Breast epithelium (tissue), 4 donors: ENCODE measurements at places on chromosomes 4 and X. TPM values are rescaled to one million over a fixed set of nuclear protein-coding genes. Genes with fewer than 3 reads are reported as not detected.
A peak's percentile ranks its signal among the peaks of the same experiment; 100 is the strongest.

DNA sequence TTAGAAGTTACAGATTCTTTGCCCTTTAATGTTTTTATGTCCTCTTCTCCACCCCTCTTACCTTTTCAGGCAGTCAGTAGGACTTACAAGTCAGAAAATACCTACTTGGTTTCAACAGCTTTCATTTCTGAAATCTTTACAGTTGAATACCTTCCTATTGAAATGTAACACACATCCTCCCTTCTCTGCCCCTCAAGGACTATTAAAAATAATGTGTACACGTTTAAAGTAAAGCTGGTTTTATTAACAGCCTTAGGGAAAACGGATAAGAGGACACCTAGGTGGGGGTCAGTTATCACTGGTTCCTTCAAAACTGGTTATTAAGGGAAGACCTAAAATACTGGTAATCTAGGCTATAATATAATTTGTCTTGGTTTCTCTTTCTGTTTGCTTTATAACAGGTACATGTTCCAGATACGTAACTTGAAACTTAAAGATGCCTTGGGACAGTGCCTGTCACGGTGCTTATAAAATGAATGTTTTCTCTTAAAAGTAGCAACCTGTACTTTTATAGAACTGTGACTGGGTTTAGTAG is 1.8 kb downstream of the CCSER1 start:
- DNase-seq = no peak
- peak overlapping the region; percentile 89 for H3K4me3 ChIP-seq
- no peaks in the 10 kb centered on the region for H3K4me1 ChIP-seq
- H3K27ac ChIP-seq = peak overlapping the region; percentile 95
- H3K36me3 ChIP-seq = no peaks in the 10 kb centered on the region

DNA sequence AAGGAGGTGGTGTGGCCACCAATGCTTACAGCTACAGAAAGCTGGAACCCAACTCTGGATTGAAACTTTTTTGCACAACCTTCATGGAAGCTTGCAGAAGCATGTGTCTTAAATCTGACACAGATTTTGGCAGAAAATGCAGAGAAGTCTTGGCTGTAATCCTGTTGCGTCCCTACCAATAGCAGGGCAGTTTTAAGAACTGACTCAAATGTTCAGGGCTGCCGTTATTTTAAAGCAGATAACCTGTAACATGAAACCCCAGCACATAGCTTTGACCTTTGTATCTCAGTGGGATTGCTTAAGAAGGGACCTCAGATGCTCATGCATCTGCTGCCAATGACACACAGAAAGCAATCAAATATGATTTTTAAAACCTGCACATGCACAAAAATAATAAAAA is at the start of gene VEGFD:
VEGFD (minus strand) TSS at position 110 of the 400 bp plus-strand sequence. CDS start 467 bp downstream, outside the sequence.
- no peaks in the 10 kb centered on the region for H3K36me3 ChIP-seq
- H3K4me3 ChIP-seq = peak within 1 kb of the TSS; percentile 6
- DNase-seq = no peak
- no peaks in the 10 kb centered on the region for H3K27me3 ChIP-seq
- no peaks in the 10 kb centered on the region for H3K4me1 ChIP-seq

GRCh38 chr4:150126864-150127203 is 48.6 kb downstream of the DCLK2 start:
- no peaks in the 10 kb centered on the region for H3K36me3 ChIP-seq
- DNase-seq = no peak
- H3K4me1 ChIP-seq = no peaks in the 10 kb centered on the region
- H3K27me3 ChIP-seq = no peaks in the 10 kb centered on the region
- no peak overlapping the region for H3K4me3 ChIP-seq

DNA sequence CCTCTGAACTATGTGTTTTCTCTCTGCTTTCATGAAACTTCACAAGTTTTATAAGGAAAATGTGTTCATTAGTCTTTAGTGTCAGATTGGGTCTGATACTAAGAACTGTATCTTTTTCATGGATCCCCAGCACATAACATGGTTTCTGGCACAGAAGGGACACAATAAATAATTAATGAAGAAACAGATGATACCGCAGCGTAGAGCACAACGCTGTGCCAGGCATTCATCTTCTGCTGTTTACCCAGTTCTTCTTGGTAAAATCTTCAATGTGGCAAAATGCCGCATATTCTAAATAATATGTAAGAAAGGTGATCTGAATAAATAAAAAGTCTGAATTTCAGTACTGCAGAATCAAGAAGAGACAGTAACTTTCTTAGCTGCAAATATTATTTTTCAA is 12.3 kb downstream of the SCARB2 start:
- no peaks in the 10 kb centered on the region for H3K27me3 ChIP-seq
- DNase-seq = no peak
- H3K27ac ChIP-seq = peak overlapping the region; percentile 85
- no peaks in the 10 kb centered on the region for H3K36me3 ChIP-seq

DNA sequence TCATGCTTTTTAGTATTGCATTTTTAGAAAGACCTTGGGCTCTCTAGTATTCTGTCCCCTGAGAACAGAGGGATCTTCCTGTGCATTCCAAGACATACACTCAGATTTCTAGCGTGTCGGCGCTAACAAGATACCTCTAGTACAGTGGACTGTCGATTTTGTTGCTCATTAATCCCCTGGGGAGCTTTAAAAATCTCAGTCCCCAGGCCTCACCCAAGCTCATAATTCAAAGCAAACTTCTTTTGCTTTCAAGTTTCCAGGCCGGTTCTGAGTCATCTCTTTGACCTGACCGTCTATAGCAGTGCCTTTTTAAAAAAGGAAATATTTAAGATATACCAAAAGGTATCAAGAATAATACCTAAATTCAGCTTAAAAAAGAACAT is 137.0 kb downstream of the AMMECR1 start:
- peak overlapping the region; percentile 5 for H3K27ac ChIP-seq
- no peak for DNase-seq
- H3K4me3 ChIP-seq = no peak overlapping the region
- no peaks in the 10 kb centered on the region for H3K4me1 ChIP-seq

- H3K4me1 ChIP-seq = no peaks in the 10 kb centered on the region
- peaks cover 8% of the 10 kb centered on the region for H3K27me3 ChIP-seq
- H3K36me3 ChIP-seq = no peaks in the 10 kb centered on the region
- no peak for DNase-seq
Measured at GRCh38 chrX:150762258-150763165, 69.3 kb downstream of the MTMR1 start.

- H3K36me3 ChIP-seq = no peaks in the 10 kb centered on the region
- H3K27me3 ChIP-seq = no peaks in the 10 kb centered on the region
- no peak for DNase-seq
- H3K4me3 ChIP-seq = no peak overlapping the region
- H3K27ac ChIP-seq = no peak overlapping the region
- no peaks in the 10 kb centered on the region for H3K4me1 ChIP-seq
Measured at GRCh38 chr4:56648021-56648823, 32.9 kb downstream of the HOPX start.

Gene PDZD11
- 32.1 TPM for total RNA-seq

Gene NUP62CL
- total RNA-seq = 8.5 TPM
